ENCODE measurements at places on chromosomes 4 and X.

DNA sequence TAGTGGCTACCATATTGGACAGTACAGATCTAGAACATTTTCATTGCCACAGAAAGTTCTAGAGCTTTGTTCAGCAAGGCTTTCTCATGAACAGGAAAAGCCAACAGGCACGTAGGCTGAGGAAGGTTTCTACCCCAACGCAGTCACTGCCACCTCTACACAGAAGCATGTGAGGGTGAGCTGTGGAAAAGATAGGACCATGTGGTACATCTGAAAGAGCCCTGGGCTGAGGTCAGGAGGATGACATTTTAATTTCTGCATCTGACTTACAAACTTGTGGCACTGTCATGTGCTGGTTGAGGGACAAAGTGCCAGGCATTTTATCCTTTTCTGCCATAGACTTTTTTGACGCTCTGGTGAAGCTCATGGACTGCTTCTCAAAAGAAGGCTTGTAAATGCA is 454.2 kb downstream of the BCOR start:
- no peak for DNase-seq

- no peak for DNase-seq
Measured at GRCh38 chrX:437661-438390, 51.1 kb upstream of the PPP2R3B start.

DNA sequence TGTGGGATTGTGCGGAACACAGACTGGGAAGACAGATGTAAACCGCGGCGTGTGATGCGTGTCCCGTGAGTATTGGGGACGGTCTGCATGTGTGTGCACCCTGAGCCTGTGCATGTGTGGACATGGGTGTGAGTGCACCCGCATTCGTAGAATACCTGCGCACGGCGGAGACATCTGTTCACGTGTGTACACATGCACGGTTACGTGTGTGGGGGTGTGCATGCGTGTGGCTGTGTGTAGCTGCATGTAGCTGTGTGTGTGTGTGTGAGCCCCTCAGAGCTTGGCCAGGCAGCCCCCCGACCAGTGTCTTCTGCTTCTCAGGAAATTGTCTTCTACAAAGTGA is 19.6 kb downstream of the ATP5ME start:
- DNase-seq: no peak

DNA sequence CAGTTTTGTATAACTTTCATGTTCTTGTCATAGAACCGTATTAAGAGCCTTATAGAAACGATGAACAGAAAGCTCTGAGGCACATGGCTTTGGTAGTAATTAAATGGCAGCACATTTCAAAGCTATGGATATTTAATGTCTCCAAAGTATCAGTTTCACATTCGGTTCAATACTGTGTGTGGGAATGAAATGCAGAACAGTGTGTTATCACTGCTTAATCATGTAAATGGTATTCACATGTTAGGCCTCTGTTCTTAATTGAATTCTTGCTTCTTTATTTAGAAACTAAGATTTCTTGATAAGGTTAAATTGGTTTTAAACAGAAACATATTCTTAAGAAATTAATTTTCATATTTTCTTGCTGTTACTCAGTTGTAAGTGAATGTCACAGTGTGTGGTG is 701.0 kb upstream of the PITX2 start:
- no peak for DNase-seq

GRCh38 chr4:38347251-38347650 is 316.7 kb upstream of the KLF3 start:
- no peak for DNase-seq

Measured in NCI-H1436 (cell line).